ENCODE measurements at places on chromosomes 2 and 18. TPM values are rescaled to one million over a fixed set of nuclear protein-coding genes. Genes with fewer than 3 reads are reported as not detected.
A peak's percentile ranks its signal among the peaks of the same experiment; 100 is the strongest.

Gene C2orf72
- total RNA-seq, result 0.61 TPM

Gene EN1
- total RNA-seq, result not detected

Gene CHRNG
- total RNA-seq, result not detected

Gene MAB21L4
- 22.7 TPM for total RNA-seq

Gene RFTN2
- 4.7 TPM for total RNA-seq

DNA sequence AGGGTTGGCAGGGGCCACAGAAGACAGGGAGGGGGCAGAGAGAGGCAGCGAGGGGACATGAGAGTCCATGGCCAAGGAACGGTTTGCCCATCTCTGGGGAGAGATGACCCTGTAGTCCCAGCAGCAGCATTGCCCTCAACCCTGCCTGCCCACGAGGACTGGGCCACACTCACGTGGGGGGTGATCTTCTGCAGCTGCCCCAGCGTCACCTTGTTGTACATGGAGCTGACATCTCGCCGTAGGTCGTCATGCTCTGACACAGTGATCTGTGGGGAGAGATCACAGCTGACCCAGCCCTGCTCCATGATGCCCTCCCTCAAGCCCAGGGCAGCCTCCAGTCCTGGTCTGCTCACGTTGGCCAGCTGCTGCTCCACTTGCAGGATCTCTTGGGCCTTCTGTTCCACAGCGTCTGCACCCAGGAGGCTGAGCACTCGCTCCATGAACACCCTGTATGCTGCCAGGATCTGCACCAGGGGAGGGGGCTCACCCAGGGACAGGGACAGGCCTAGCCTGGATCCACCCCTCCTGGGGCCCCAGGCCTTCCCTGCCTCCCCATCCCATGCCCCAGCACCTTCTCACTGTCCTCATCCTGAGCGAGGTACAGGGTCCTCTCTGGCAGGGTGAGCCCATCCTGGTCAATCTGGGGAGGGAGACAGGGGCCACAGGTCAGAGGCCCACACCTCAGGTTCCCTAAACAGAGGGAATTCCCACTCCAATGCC is 2.8 kb downstream of the ECEL1 start:
- no peak for DNase-seq

DNA sequence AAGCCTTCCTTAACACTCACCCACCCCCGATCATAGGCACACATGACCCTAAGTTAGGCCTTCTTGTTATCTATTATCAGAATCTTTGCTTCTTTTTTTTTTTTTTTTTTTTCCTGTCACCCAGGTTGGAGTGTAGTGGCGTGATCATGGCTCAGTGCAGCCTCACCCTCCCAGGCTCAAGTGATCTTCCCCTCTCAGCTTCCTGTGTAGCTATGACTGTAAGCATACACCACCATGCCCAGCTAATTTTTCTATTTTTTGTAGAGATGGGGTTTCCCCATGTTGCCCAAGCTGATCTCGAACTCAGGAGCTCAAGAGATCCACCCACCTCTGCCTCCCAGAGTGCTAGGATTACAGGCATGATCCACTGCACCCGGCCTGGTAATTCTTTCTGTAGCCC is 328.7 kb downstream of the NR4A2 start:
- DNase-seq, result no peak

DNA sequence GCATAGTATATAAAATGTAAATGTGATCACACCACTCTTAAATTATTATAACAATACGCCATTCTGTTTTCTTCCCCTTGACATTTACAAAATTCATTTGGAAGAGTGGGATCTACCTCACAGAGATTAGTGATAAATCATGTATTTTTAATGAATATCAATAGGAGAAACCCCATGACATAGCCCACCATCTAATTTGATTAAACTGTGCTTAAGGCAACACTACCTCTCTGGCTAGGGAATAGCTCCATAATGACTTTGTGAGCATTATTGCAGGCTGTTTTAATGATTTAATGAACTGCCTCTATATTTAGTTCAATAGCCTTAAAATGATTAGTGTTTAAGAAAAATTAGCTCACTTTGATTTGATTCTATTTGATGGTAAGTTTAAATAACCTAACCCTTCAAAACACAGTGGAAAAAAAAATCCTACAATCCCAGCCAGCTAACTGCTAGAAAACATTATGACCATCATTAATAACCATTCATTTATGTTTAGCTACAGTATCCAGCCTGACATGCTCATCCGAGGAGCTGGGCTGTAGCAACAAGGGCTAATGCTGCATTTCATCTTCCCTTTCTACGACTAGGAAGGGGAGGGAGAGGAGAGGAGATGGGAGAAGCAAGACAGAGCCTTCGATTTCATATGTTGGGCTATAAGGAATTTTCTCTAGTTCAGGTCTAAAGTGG is 75.3 kb upstream of the BCL11A start:
- DNase-seq, result no peak

- DNase-seq, result no peak
Observed at GRCh38 chr2:204984518-204984917, 439.2 kb downstream of the PARD3B start.

GRCh38 chr2:216144857-216145256 is 35.7 kb downstream of the XRCC5 start:
- no peak for DNase-seq

- no peak for DNase-seq
Observed at GRCh38 chr2:62871506-62871905, 166.0 kb downstream of the EHBP1 start.

DNA sequence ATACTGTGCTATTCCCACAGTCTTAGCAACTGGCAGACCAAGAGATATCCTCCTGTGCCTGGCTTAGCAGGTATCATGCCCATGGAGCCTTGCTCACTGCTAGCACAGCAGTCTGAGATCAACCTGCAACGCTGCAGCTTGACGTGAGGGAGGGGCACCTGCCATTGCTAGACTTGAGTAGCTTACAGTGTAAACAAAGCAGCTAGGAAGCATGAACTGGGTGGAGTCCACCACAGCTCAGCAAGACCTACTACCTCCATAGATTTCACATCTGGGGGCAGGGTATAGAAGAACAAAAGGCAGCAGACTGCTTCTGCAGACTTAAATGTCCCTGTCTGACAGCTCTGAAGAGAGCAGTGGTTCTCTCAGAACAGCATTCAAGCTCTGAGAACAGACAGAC is 74.8 kb downstream of the AKAIN1 start:
- DNase-seq, result no peak

DNA sequence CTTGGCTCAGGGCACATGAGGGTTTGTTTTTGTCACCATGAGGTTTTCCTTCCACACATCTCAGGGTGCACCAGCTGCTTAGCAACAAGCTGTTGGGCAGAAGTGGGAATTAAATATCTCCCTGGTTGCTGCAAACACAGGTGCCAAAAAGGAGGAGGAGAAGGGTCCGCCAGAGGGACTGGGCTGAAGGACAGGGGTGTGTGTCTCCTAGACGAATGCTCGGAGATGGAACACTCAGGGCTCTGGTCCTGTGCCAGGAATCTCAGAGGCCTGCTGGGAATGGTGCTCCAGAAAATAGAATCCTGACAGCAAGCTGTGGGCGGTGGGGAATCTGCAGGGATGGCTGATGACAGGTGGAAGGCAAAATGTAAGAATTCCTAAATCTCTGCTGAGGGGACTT is 94.5 kb downstream of the VSNL1 start:
- DNase-seq, result no peak

DNA sequence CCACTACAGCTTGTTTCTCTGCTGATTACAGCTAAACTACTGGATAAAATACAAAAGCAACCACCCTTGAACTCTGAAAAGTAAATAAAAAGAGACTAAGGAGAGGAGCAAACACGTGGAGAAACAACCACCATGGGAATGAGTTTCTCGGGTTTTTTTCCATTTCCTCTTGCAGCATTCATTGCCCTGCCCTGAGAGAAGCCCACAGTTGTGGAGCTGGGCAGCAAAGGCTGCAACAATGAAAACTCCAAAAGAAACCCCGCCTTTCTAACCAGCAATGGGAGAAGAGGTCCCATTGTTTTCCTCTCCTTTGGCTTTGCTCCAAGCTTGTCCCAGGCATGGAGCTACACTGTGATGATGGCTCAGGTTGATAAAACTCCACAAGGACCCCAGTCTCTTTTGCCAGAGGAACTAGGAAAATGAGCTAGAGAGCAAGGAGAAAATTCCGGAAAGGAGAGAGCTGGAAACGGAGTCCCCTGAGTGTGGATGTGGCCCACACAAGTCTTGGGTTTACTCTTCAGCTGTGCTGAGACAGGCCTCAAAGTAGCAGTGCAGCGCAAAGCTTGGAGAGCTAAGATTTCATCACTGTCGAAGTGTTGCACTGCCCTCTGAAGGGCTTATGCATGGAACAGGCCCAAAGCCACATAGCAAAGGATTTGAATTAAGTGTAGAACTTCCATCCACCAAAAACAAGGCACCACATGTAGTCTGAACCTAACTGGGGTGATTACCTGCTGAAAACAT is 20.9 kb downstream of the NAPG start:
- DNase-seq, result peak; percentile 65

Measured in upper lobe of left lung (tissue), 6 donors.